Activated B cell treated with CpG ODN at 0.5 μM for 24 hours (primary cell): ENCODE measurements at places on chromosomes 5 and 9. TPM values are rescaled to one million over a fixed set of nuclear protein-coding genes. Genes with fewer than 3 reads are reported as not detected.

DNA sequence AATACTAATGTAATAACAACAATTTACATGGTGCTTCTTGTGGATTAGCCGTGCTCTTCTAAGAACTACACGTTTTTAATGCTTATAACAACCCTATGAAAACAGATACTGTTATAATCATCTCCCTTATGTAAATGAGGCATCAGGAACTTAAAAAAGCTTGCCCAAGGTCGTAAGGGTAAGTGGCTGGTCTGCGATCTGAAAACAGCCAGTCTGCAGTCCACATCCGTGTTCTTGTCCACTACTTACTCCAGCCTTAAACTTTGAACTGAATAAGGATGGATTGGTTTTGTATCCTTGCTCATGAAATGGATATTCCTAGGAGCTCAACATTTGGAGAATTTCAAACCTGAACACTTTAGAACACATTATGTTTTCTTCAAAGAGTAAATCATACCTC, 26.7 kb downstream of the PAM start:
- no peak for DNase-seq

DNA sequence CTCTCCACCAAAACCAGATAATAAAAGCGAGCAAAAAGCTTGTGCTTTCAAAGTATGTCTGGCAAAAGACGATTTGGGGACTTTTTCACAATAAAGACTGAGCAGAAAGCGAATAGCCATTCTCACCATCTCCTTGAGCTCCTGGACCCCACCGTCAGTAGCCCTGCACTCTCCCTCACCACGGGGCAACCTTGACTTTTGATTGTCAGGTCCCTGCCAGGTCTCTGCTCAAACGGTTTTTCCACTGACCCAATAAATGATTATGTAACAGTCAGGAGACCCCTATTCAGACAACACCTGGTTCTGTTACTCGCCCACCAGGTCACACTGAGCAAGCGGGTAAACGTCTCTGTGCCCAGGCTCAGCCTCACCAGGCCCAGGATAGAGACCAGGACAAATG, 131.3 kb downstream of the MVB12B start:
- no peak for DNase-seq

DNA sequence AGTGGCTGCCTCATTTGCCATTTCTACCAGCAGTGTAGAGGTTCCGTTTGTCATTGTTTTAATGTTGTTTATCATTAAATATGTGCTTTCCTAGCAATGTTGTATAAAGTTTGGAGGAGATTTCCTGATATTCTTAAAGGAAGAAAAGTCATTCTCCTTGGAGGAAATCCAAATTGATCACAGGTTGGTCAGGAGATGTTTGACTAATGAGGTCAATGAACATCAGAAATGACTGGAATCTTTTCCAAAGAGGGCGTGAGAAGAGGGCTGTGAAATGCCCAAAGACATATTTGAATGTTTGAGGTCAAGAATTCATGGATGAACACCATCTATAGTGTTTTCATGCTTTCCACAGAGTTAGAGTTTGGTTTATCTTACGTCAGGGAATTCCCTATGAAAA, 471.3 kb downstream of the MAT2B start:
- no peak for DNase-seq

Gene SPINK14
- not detected in 2 replicates for total RNA-seq

Gene PPP1R26
- total RNA-seq, result 3.1 and 6.7 TPM in 2 replicates
